ENCODE measurements at places on chromosomes 6 and 20.
A peak's percentile ranks its signal among the peaks of the same experiment; 100 is the strongest.

- DNase-seq: no peak
These were observed 180.9 kb downstream of the KIF16B start for GRCh38 chr20:16392346-16392745.

DNA sequence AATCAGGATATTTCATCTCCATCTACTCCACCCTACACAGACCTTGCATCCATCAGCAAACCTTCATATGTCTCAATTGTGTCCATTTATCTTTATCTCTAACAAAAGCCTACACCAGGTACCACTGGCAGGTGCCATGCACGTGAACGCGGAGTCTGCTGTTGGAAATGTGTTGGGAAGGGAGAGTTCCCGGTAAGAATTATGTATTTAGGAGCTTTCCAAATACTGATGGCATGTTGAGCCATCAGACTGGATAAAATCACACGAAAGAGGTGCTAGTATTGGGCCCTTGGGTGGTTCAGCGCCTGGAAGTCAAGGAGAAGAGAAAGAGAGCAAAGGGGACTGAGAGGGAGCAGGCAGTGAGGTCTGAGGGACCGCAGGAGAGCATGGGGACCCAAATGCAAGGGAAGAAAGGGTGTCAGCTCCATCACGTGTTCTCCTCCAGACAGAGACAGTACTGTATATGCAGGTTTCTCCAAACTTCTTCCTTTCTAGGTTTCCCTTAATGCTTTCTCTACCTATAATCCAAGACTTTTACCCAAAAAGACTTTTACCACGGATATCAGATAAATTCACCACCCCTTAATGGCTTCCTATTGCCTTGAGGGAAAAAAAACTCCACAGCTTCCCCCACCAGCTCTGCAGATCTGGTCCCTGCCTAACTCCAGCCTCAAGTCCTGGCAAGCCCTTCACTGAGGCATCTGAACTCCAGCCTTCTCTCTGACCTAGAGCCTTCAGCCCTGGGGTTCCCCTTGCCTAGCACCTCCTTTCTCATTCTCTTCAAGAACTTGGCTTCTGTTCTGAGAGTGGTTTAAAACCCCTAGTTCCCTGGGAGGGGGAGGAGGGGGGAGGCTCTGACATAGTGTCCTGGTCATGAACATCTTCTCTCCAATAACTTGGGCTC lies 4.8 kb upstream of the ZNF217 start:
- no peak for DNase-seq

GRCh38 chr20:62965363-62965771 lies 12.9 kb downstream of the SLC17A9 start:
- DNase-seq: no peak

DNA sequence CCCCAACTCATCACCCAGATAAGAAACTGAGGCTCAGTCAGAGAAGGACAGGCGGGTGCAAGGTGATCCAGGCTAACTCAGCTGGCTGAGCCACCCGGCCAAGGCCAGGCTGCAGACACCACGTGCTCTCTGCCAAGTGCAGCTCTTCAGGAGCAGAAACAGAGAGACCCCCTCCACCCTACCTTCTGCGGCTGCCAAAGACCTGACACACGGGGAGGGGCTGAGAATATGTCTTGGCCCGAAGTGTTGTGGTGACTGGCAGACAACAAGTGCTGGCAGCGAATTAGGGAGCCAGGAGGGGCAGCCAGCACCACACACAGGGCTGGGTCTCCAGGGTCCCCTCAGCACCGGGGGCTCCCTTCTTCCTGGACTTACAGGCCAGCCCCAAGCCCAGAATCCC lies 22.5 kb downstream of the PREX1 start:
- no peak for DNase-seq

- DNase-seq: peak; percentile 2
These were observed 518.6 kb downstream of the BMP2 start for GRCh38 chr20:7285918-7286556.

DNA sequence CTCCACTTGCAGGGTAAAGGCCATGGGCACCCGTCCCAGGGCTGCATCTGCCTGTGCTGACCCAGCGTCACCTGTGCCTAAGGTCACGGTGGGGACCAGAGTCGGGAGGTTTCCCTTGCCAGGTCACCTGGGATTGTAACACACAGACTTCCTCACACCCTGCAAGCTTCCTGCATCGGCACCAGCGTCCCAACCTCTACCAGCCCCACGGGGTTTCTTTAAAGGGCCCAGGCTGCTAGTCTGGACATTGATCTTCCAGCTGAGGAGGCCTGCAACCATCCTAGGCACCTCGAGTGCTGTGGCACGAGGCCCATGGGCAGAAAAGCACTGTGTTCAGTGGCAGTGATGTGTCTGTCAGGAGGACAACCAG lies 12.6 kb downstream of the ACSS1 start:
- no peak for DNase-seq

- no peak for DNase-seq
These were observed 10.3 kb downstream of the LCA5 start for GRCh38 chr6:79526897-79527296.

DNA sequence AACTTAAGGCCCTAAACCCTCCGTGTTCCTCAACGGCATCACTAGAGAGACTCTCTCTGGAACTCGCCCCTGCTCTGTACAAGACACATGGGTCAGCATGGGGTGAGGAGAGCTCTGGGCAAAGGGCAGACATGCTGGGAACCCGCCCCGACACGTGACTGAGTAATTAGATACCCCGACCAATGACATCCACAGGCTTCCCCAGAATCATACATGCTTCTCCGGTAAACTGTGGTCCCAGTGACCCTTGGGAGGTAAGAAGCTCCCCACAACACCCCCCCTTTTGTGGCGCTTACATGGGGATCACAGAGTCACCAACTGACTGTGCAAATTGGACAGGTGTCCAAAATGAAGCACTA lies 31.7 kb upstream of the RPS6KA2 start:
- DNase-seq: no peak

DNA sequence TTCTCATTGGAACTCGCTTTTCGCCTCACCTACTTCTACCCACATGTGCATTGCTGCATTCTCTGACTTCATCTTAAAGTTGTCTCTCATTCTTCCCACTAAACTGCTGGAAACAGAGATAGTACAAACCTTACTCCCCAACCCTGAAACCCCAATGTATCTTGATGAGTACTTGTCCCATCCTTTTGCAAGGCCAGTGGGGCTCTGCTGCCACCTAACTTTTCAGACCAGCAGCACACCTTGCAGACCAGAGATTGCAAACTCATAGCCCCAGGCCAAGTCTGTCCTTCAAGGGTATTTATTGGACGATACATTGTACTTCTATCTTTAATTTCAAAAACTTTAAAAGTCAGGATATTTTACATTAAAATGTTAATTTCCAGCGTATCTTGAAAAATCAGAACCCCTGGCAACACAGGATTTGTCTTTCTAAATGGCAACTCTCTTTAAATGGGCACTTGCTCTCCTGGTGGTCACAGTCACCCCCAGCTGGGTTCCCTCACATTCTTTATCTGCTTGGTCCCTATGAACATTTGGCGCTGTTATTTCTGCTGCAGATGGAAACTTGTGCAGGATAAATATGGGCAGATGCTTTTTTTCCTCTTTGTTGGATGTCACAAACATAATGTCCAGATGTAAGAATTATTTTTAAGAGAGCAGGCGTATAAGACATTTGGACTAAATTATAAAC lies 83.9 kb downstream of the SOD2 start:
- DNase-seq: no peak

GRCh38 chr6:131966443-131966842 lies 15.3 kb upstream of the CCN2 start:
- DNase-seq: no peak

DNA sequence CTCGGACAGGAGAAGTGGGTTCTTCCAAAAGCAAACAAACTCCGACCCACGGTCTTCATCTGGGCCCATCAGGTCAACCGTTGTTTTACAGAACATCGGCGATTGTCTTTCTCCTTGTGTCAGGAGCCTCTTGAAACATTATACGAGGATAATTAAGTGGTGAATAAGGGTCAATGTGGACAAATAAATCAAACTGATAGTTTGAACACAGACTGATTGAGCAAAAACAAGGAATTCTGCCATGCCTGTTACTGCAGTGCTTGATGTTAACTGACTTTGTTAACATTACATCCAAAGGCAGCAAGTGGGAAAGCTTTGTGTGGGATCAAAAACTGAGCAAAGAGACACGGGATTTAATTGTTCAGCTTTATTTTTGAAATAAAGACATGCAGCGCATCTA lies 101.1 kb upstream of the IFNGR1 start:
- no peak for DNase-seq

DNA sequence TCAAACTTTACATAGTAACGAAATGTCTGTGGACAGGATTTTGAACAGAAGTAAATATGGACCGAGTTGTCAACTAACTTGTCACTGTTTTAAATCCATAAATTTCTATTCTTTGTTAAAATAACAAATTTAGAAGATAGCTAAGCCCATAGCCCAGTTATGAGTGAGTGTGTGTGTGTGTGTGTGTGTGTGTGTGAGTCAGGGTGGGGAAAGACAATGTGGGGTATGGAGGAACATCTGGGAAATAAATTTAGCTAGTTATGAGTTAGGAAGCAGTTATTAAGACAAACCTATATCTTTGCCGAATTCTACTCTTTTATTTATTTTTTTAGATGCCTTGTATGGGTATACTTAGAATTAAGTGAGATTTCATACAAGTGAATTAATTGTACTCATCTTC lies 9.0 kb downstream of the TPBG start:
- no peak for DNase-seq

DNA sequence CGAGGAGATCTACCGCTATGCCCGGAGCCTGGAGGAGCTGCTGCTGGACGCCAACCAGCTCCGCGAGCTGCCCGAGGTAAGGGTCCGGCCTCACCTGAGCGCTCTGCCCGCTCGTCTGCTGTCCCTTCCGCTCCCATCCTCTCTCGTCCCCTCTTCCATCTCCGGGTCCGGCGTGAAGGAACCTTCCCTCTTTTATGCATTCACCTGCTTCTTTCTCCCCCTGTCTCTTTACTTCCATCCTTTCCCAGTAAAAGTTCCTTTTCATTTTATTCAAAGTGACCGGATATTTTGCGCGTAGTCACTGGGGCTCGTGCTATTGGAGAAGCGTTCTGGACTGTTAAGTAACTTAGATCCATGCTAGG lies 516 bp downstream of the LRRC1 start:
- DNase-seq: no peak

GRCh38 chr20:61743606-61744005 lies 322.1 kb downstream of the TAF4 start:
- no peak for DNase-seq

DNA sequence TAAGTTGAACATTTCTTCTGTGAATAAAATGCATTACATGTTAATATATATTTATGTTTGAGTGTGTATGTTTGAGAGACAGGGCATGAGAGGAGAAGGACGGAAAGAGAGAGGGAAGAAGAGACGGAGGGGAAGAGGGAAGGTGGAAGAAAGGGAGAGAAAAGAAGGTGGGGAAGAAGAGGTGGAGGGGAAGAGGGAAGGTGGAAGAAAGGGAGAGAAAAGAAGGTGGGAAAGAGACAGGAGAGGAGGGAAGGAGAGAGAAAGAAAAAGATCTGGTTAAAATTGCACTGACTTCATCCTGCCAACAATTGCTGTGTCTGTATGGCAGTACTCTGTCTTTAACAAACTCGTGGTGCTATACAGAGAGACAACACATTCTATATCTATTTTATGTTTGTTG lies 29.0 kb downstream of the FAM83B start:
- DNase-seq: no peak

GRCh38 chr6:113182370-113183141 lies 674.6 kb upstream of the MARCKS start:
- no peak for DNase-seq

GRCh38 chr6:3625980-3626563 lies 125.4 kb downstream of the PXDC1 start:
- no peak for DNase-seq

DNA sequence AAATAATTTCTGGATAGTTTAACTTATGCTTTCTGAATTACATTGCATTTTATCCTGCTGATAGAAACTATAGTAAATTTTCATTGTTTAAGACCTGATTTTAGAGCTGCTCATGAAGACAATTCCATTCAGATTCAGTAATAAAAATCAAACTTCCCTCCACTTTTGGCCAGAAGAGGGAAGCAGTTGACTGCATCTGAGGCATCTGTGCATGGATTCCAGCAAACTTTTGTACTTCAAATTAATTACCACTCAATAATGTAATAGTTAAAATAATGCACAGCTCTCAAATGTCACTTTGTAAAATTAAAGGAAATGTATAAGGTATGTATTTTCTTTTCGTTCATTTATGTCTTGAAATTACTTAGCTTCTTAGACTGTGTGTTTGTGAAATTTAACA lies 64.2 kb upstream of the SLC35B3 start:
- no peak for DNase-seq

- DNase-seq: no peak
These were observed 91.8 kb upstream of the CNKSR3 start for GRCh38 chr6:154602296-154602695.

- DNase-seq: no peak
These were observed at the start of gene ID4 for GRCh38 chr6:19836799-19837510. ID4 (plus strand) TSS chr6:19837370; CDS start chr6:19837755, 385 bp downstream.

- DNase-seq: no peak
These were observed 1.5 kb downstream of the MAFB start for GRCh38 chr20:40687384-40688128.

- no peak for DNase-seq
These were observed 236.3 kb upstream of the SOX4 start for GRCh38 chr6:21357262-21357661.

- no peak for DNase-seq
These were observed 1192.4 kb upstream of the CITED2 start for GRCh38 chr6:140566781-140567277.

DNA sequence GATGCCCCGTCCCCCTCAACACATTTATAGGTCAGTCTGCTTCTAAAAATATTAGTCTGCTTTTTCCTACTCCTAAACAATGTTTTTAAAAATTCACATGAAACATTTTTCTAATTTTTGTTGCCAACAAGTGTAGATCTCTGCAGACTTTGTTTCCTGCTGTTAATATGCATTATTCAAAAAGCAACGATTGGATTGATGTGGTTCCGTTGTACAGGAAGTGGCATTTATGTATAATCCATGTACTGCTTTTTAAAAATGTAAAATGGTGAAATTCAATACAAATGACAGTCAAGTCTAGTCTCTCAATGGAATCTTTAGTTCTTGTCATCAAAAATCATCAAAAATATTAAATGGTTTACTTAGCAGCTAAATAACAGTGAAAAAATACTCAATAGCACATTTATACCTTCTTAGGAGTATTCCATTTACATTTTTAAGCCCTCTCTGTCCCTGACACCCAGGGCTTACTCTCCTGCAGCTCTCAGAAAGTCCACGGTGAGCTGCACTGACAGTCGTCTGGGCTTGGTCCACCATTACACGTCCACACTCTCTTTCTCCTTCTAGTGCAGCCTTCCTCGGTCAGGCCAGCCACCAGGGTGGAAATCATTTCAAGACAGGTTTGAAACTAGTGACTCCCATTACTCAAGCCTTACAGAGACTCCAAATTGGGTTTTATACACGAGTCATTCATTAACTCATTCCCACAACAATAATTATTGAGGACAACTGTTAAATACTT lies 211.5 kb downstream of the TMEM200A start:
- DNase-seq: no peak

DNA sequence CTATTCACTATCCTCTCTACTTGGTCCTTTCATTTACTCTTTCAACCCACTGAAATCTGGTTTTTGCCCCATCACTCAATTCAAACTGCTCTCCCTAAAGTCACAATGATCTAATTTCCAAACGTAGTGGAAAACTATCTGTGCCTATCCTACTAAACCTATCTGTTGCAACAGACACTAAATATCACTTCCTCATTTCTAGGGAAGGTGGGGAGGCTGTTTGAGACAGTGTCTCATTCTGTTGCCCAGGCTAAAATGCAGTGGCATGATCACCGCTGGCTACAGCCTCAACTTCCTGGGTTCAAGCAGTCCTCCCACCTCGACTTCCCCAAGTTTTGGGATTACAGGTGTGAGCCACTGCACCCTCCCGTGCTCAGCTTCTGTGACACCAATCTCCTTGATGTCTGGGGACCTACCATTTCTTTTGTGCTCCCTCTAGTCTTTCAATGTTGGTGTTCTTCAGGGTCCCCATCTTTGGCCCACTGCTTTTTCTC lies 8.8 kb downstream of the RANBP9 start:
- no peak for DNase-seq

Data from stimulated activated CD4-positive, alpha-beta T cell treated with anti-CD3 and anti-CD28 coated beads, Interleukin-4, amount 100 ng/mL, for 1 hour (primary cell).